ENCODE measurements at places on chromosomes 5 and 9.

DNA sequence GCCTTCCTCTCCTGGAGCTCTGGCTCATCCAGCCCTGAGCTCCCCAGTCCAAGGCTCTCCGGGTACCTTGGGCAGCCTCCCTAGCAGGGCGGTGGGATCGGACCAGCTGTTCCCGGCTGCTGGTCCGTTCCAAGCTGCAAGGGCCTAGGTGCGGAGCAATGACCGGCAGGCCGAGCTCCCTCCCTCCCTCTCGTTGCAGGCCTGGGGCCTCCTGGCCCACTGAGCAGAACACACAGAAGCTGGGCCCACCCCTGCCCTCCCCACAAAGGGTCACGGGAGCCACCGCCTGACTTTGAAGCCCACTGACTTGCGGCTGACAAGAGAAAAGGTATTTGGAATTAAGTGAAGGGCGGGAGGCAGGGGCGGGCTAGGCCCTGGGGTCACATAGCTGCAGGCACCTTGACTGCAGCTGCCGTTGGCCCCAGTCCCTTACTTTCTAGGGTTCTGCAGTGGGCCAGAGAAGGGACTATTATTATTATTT lies 104.7 kb upstream of the IER5L start:
- no peak for DNase-seq

DNA sequence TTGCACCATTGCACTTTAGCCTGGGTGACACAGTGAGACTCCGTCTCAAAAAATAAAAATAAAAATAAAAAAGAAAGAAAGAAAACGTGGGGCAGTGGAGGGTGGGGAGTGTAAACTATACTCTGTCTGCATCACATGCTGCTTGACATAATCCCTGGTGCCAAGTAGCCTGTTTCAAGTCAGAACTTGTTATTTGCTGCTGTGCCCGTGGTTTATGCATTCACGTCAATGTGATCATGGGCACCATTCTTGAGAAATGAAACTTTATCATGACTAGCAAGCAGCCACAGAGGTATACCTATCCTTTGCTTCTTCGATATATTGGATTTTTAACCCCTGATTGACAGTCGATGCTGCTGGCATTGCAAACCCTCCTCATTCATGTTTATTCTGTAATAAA lies 4.1 kb upstream of the SMU1 start:
- DNase-seq: no peak

- DNase-seq: no peak
Observed at GRCh38 chr9:27487927-27488326, 36.2 kb upstream of the IFNK start.

DNA sequence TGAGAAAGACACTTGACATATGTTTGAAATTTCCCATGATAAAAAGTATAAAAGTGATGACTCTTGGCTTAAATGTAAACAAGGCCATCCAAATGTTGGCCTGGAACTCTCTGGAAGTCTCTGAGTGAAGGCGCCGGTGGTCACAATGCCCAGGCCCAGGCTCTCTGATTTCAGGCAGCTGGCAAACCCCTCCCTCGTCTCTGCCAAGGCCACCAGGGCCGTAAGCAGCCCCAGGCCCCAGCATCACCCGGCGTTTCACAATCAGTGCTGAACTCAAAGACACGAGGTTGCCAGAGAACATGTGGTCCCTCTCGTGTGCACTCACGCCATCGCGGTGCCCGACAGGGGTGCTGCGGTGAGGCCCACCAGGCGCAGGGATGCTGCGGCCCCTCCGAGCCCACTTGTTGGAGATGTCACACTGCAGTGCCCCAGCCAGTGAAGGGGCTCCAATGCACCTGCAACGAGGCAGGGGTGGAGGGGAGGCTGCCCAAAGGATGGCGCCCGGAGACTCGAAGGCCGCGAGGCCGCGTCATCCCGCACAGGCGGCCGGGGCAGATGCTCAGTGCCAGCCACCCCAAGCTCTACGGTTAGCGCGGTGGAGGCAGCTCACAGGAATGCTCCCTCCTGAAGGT lies 15.0 kb downstream of the LPCAT1 start:
- no peak for DNase-seq

GRCh38 chr9:128714586-128715435 lies 9.1 kb downstream of the ZDHHC12 start:
- no peak for DNase-seq

- DNase-seq: no peak
Observed at GRCh38 chr5:163089926-163090325, 347.5 kb upstream of the CCNG1 start.

DNA sequence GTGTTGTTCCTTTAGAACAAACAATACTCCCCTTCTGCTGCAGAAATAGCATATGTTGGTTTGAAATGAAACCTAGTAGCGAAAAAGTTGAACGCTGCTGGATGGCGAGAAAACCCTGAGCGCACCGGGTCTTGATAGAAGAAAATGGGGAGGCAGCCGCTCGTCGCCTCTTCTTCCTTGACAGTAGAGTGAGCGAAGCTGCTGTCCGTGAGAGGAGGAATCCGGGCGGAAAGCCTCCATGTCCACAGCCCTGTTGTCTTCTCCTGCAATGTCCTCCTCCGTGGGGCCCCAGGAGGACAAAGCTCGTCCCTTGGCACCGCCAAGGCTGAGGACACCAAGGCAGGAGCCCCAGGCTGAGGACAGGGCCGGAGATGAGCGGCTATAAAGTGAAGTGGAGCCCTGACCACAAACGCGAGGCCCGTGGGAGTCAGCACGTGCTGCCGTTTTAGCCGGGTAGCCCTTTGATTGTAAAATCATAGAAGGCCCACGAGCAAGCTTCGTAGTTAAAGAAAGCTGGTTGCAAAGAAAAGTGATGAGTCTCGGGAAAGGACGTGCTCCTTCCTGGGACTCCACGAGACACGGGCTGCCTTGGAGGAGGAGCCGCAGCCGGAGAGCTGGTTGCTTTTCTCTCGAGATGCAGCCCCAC lies 35.6 kb downstream of the MRPL36 start:
- no peak for DNase-seq
